ENCODE measurements at places on chromosomes 11 and 22.

- no peak for DNase-seq
These were observed 11.3 kb upstream of the RCN1 start for GRCh38 chr11:32079553-32079952.

GRCh38 chr22:48198489-48199459, 1436.3 kb downstream of the TBC1D22A start:
- DNase-seq, result no peak

DNA sequence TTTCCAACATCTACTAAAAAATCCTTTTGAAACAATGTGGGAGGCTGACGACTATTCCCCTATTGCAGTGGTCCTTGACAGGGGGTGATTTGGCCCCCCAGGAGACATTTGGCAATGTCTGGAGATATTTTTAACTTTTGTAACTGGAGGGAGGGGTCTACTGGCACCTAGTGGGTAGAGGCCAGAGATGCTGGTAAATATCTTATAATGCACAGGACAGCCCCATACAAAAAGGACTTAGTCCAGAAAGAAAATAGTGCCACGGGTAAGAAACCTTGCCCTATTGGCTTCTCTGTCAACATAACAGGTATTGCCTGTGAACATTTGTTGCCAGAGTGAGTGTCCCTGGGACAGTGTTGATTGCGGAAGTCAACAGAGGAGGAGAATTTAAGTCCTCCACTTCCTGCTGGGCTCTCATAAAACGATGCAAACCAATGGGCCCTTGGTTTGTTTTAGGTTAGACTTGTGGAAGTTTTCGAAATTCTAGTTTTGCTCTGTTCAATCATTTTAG, 101.6 kb downstream of the MAML2 start:
- no peak for DNase-seq

DNA sequence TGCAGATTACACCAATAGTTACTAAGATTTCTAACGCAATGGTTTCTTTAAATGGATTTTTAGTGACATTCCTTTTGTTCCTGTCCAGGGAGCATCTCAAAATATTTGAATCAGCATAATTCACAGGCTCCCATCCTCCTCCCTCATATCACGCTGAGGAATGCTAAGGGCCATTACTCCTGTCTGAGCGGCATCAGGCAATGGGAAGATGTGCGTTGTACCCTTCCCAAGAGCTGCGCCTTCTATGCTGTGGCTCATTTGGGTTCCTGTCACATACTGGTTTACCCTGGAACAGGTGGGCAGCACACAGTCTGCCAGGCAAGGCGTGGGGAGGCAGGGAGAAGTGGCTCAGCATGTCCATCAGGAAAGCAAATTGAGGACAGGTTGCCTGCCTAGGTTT, 121.9 kb downstream of the DBX1 start:
- no peak for DNase-seq

GRCh38 chr11:134592391-134592990, 180.4 kb upstream of the B3GAT1 start:
- DNase-seq, result no peak

- no peak for DNase-seq
These were observed 7.3 kb upstream of the NCF4 start for GRCh38 chr22:36853407-36854099.

DNA sequence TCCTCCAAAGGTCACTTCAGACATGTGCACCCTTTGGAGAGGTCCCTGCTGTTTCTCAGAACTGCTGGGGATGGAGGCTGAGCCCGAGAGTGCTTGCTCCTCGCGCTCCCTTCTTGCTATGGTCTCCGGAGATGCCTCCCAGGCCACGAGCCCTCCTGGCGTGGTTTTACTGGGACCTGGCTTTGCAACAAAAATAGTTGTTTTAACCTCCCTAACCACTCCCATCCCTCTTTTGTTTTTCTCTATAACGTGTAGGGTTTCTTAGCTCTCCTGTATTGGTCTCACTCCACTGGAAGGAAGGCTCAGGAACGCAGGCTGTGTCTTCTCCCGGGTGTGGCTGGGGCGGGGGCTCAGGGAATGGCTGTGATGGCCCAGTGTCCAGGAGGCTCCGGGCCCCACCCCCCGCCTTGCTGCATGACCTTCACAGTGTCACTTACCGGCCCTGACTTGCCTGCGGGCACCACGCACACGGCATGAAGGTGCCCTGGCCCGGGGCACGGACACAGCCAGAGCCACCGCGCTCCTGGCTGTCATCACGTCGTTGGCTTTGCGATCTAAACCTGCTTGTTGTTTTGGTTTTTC, 5.6 kb downstream of the PTDSS2 start:
- DNase-seq, result no peak

DNA sequence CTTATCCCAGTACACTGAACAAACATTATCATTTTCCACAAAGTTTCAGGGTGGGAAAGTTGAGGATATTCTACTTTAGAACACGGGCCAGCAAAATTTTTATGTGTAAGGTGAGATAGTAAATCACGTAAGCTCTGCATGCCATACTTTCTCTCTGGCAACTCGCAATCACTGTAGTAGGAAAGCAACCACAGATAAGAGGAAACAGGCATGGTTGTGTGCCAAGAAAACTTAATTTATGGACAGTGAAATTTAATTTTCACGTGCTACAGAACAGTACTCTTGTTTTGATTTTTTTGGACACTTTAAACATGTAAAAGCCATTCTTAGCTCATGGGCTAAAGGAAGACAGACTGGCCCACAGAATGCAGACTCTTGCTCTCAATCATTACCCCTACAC, 82.5 kb downstream of the LARGE1 start:
- no peak for DNase-seq

DNA sequence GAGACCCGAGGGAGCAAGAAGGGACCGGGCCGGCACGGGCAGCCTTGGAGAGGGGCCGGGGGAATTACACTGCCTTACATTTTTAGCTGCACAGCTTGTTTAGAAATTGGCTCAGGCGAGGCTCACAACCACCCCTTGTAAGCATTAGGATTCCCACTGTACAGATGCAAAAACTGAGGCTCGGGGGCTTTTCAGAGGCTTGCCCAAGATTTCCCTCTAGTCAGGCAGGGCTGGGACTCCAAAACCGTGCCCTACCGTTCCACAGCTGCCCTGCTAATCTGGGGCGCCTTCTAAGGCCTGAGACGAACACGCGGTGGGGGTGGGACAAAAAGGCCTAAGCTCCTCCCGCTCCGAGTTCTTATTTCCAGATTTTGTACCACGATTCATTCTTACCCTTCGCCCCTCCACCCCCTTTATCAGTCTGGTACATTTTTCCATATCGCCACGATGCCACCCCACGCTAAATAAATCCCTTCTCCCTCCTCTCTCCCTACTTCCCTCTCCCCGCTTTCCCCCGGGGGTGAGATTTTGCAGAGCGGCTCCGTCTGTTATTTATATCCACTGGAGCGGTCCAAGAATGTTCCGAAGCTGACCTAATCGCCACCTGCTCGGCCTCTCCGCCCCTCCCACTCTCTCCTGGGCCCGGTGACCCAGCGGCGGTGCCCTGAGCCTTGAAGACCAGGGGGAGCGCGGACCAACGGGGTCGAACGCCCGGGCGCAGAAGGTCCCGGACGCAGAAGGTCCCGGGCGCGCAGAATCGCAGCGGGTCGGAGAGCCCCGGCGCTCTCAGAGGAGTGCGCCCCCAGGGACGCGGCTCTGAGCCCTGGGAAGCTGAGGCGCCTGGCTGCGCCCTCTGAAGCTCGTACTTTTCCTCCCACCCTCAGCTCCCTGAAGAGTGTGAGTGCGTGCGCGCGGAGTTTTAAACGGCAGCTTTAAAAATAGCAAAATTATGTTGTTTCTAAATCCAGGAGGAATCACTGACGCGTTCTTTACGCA, 764 bp upstream of the PACSIN3 start:
- DNase-seq, result peak; percentile 12

DNA sequence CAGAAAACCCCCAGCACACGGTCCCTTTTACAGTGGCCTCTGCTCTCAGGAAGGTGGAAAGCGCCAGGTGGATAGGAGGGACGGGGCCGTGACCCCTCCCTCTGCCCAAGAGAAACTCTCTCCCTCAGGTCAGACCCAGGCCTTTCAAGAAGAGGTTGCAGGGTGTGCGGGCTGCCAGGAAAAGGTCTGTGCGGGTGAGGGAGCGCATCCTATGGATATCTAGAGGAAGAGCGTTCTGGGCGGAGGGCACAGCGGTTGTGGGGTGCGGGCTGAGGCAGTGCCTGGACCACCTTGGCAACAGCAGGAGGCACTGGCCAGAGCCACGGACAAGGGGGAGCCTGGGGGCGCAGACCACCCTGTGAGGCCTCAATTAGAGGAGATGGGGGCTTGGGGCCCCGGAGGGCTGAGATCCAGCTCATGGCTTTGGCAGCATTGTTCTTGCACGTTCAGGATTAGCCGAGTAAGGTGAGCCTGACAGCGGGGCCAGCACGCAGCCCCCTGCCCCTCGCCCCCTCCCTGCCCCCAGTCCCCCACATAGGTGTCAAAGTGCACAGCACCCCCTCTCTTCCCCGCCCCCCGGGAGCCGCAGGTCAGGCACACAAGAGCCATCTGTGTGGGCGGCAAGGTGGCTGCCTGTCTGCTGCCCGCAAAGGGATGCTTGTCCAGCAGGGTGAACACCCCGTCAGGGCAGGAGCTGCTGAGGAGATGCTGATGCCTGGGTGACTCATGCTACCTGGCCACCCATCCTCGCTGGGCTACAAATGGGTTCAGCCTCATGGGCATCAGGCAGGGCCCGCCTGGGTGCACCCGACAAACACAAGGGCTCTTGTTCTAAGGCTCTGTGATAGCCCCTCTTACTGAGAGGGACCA, 92.8 kb upstream of the KCNQ1OT1 start:
- peak; percentile 2 for DNase-seq

DNA sequence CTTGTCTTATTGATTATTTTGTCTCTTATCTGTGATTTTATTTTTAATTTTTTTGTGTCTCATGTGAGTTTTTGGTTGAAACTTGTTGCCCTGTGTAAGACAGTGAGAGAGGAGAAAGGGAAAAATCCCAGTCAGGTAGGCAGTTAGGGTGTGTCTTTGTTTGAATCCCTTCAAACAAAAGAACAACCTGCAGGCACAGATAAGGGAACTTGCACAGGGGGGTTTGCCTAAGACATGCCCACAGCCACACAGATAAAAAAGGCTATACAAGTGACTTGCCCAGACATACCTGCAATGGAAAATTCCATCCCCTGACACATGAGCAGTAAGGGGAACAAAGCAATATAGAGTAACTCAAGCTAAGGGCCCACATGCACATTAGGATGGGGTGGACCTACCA, 127.8 kb upstream of the PLET1 start:
- DNase-seq, result no peak

DNA sequence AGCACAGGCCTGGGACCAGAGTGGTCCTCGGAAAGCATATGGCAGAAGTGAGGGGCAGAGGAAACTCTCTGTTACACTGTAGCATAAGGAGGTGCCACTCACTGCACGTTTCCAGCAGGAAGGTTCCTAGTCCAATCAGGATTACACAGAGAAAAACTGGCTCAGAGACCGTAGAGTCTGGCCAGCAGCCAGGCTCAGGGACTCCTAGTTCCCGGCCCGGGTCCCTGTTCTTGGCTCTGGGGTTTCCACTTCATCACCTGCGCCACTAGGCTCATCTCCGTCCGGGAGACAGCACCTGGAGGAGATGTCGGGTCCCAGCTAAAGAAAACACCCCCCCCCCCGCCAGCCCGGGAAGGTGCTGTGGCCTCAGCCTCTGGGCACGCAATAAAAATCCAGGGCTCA, 1.1 kb downstream of the TTLL12 start:
- peak; percentile 19 for DNase-seq

- DNase-seq, result no peak
These were observed 590.8 kb downstream of the SOX6 start for GRCh38 chr11:15765530-15765929.

DNA sequence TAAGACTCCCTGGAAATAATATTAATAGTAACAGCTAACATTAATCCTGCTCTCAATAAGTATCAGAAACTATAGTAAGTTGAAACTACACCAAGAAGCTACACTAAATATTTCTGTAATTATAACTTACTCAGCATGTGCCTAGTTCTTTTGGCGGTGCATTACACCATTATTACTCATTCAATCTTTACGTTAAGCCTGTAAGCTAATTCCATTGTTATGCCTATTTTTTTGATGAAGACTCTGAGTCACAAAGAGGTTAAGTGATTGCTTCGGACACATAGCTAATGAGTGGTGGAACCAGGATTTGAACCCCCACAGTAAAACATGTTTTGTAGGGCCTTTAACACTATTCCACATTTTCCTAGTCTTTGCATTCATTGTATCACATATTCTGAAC, 111.6 kb downstream of the RASSF10 start:
- no peak for DNase-seq

- no peak for DNase-seq
These were observed 44.9 kb downstream of the CD82 start for GRCh38 chr11:44610186-44610955.

- DNase-seq, result no peak
These were observed 61.6 kb upstream of the PLET1 start for GRCh38 chr11:112322173-112322790.

GRCh38 chr22:39254789-39255298, 10.1 kb upstream of the PDGFB start:
- no peak for DNase-seq

- peak; percentile 26 for DNase-seq
These were observed 20.5 kb downstream of the LRRC55 start for GRCh38 chr11:57202281-57202680.
